ENCODE measurements at places on chromosomes 6 and 20. TPM values are rescaled to one million over a fixed set of nuclear protein-coding genes. Genes with fewer than 3 reads are reported as not detected.
A peak's percentile ranks its signal among the peaks of the same experiment; 100 is the strongest.

DNA sequence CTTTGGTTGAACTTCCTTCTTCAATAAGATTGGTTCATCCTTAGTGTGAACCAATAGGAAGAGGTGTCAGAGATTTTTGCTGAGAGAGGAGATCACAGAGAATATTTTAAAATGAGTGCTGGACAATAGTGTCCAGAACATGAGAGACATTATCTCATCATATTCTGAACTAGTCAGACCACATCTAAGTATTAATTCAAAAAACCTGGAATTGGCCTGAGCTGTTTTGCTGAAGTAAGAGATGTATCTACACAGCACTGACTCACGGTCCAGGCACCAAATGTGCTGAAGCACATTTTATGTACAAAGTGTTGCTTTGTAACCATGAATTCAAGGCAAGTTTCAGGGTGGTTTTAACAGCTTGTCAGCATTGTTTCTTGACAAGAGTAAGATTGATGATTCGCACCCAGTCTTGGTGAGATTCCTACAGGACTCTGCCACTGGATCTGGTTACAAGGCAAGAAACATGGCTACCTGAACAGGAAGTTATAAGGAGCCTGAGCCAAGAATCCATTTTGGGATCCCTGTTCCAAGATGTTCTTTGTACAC lies 178.2 kb upstream of the HEY2 start:
- no peak for DNase-seq

DNA sequence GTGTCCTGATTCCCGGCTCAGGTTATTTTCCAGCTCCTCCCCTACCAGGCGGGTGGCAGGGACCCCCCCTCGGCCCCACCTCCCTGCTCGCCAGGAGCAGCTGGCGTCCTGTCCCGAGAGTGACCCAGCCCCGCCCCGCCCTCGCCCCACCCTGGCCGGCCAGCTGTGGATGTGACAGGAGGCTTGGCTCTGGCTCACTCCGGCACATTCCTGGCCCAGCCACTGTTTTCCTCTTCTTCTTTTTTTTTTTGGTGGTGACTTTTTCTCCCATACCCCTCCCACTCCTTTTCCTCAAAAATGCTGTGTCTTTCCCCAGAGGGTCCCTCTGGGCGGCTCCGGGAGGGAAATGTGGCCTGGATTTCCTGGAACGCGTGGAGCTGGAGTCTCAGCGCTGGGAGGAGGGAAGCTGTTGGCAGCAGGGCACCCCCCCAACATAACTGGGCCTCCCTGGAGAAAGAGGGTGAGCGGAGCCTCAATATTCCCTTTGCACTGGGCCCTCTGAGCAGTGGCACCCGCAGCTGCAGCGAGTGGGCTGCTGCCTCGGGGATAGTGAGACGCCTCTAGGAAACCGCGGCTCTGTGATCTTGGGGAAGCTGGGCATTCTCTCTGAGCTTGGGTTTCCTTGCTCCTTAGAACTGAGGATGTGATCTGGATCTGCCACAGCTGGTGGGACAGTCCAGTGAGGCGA lies 28.3 kb upstream of the CSNK2A1 start:
- DNase-seq, result no peak

DNA sequence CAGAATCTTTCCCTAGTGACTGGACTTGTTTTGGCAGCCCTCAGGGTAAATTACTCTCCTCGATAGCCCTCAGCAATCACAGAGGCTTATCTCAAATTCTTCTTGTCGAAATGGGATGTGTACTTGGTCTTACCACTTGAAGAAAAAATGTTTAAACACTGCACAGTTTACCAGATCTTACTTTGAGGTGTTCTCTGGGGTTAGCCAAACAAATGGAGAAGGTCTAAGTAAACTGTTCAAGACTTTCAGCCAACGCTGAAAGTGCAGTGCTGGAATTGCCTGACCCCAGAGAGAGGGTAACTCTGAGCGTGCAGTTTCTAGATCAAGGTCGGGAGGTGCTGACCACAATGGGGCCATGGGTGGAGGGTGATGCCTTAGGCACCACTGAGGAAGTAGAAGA lies 39.2 kb downstream of the MYLIP start:
- DNase-seq, result no peak

GRCh38 chr6:73506246-73506645 lies 14.6 kb downstream of the EEF1A1 start:
- no peak for DNase-seq

GRCh38 chr6:116010386-116010785 lies 50.3 kb downstream of the FRK start:
- no peak for DNase-seq

GRCh38 chr20:62675156-62675876 lies 33.0 kb downstream of the SLCO4A1 start:
- DNase-seq, result peak; percentile 54

DNA sequence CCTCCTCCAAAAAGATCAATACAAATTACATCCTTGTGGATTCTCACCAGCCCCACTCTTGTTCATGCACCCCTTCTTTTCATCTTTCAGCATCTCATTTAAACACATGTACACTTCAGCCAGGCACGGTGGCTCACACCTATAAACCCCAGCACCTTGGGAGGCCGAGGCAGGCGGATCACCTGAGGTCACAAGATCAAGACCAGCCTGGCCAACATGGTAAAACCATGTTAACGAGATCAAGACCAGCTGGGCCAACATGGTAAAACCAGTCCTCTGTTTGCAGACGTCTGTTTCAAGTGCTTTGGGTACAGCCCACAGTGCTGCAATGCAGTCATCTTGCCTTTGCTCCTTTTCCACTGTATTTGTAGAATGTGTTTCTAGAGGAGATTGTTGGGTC lies 45.3 kb downstream of the ZMYND8 start:
- no peak for DNase-seq

DNA sequence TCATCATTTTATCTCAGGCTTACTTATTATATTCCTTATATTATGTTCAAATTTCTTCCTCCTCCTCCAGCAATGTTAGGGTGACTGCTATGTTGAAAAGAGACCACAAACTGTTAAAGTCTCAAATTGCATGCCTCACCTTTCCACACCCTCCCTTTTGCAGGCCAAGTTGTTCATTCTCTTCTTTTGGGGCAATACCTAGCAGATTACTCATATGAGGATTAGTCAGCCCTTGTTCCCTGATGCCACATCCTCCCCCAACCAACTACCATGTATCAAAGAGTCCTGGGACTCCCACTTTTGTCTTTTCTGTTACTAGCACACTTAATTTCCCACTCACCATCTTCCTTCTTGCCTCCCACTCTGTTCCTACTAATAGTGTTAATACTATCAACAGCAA lies 434.7 kb downstream of the BCKDHB start:
- DNase-seq, result no peak

DNA sequence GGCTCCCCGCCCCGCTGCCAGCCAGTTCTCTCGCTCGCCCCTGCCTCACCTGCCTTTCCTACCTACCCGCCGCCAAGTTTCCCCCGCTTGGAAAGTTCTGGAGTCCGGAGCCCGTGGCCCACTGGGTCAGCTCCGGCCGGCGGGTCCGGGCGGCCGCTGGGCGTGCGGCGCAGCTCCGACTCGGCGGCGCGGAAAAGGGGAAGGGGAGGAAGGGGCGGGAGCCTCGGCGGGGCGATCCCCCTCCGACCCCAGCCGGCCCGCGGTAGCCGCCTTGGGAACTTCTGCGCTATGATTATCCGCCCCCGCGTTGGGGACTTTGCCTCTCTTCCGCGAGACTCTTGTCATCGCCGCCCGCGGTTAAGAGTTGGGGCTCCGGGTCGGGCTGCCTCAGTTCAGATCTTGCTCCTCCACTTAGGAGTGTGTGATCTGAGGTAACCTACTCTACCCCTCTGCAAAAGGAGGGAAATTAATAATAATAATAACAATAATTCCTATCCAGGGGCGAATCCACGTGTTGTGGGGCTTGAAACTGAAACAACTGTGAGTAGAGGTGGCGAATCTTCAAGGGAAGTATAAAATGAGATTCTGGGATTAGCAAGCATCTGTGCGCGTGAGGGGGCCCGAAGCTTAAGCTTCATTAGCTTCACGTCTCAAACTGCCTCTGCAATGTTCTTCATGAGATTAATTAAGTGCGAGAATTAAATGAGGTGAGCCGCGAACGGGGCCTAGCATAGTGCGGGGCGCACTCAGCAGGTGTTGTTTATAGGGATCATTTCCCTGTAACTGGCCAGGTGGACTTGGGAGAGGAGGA lies 30.8 kb downstream of the SF3B5 start:
- DNase-seq, result peak; percentile 11

DNA sequence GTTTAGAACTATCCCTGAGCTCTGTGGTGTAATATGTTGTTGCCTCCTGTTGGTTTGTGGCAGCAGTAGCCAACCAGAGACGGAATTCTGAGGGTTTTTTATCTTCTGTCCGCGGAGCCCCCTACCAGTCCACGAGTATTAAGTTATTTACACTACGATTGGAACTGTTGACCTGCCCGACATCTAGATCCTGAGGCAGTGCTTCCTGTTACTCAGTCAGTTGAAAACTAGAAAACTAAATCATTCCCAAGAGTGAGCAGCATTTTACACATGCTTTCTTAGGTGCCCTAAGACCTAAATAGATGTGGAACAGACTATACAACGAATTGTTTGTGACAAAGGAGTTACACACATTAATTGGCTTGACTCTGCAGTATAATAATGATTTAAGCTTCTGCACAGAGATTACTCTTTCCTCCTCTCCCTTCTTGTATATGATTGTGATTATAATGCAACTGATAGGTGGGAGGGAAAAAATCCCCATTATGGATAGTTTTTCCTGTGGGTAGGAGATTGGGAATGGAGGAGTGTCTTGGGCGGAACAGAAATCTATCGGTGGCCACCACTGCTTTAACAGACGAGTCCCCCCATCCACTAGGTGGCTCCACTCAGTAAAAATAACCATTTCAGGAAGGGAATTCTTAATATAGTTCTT lies 1.7 kb downstream of the LOC128125822 start:
- peak; percentile 20 for DNase-seq

FAM162B gene
- not detected for total RNA-seq

WFDC10B gene
- total RNA-seq, result not detected

TRIM31 gene
- not detected for total RNA-seq

NKAPL gene
- not detected for total RNA-seq

PDE7B gene
- not detected for total RNA-seq

Measured in G401 (cell line).